Chondrocyte (in vitro differentiated cells): ENCODE measurements at places on chromosomes 3 and 15.

- DNase-seq, result no peak
Measured at GRCh38 chr3:108221393-108221792, 831 bp downstream of the IFT57 start.

DNA sequence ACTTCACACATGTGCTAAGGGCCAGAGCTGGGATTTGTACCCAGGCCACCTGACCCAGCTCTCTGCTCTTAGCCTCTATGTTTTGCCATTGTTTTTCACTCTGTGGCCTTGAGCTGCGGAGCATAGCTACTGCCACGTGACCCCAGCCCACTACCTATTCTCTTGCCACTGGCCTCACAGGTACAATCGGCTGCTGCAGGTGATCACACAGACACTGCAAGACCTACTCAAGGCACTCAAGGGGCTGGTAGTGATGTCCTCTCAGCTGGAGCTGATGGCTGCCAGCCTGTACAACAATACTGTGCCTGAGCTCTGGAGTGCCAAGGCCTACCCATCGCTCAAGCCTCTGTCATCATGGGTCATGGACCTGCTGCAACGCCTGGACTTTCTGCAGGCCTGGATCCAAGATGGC, 46.2 kb downstream of the SEMA3G start:
- peak; percentile 56 for DNase-seq

- no peak for DNase-seq
Measured at GRCh38 chr15:53034767-53035245, 244.7 kb upstream of the ONECUT1 start.

DNA sequence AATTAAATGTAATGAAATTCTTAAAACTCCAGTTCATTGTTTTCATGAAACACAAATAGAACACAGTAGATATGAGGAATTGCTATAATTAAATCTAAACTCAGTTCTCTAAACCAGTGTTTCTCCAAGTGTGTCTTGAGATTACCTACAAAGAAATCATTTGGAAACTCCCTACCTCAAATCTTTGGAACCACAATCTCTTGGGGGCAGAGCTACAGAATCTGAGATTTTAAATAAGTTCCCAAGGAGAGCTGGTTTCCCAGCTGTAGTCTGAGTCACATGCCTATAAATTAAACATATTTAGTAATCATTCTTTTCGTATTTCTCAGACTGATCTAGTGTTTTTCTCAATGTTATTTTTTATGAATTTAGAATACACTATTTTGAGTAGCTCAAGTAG, 17.0 kb upstream of the ACTC1 start:
- DNase-seq, result no peak

DNA sequence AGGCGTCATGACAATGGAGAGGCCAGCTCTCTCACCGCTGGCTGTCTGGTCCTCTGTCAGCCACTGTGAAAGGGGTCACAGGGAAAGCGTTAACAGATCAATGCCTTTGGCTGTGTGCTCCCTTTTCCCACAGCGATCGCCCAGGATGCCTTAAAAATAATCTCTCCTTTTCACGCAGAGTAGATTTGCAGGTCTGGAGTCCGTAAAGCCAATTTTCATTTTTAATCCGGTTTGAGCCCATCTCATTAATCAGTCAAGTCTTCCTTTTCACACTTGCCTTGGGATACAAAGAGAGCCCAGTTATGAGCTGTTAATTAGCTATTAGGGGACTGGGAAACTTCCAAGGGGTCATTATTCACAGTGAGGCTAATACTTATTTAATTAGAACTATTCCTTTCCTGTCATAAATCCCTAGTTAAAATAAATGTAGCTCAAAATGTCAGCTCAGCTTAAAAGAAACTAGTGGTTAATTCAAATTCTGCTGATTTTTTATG, 104.3 kb upstream of the RASGRP1 start:
- DNase-seq, result no peak

- DNase-seq, result no peak
Measured at GRCh38 chr15:92831336-92831654, 68.8 kb upstream of the CHD2 start.

DNA sequence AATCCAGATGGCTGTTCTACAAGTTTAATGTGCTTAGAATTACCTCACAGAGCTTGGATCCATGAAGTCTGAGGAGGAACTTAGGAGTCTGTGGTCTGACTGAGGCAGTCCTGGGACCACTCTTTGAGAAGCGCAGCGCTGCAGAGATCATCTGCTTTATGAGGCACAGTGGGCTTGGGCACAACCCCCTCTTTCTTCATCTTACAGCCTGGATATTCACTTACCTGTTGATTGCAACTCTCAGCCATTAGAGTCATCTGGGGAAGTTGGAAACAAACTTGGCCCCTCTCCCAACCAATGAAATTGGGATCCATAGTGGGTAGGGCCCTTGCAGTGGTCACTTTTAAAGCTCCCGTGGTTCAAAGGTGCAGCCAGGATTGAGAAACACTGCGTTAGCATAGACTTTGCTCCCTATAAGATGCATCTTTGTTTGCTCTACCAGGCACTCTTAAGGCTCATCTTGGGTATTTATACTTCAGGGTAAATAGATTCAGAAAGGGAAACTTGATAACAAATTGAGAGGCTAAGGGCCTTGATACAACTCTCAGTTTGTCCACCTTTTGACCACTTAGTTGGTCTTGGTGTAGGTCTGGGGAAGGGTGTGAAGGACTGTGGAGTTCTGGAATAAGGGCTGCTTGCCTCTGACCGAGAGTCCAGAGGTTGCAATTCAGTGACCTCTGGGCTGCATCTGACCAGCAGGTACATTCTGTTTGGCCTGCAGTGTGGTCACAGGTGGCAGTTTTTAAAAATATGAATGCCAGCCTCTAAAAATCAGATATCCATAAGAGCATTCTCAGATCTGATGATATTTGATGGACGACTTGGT, 22.8 kb downstream of the FEM1B start:
- DNase-seq, result no peak

GRCh38 chr3:54859184-54859583, 68.7 kb downstream of the LRTM1 start:
- DNase-seq, result no peak

DNA sequence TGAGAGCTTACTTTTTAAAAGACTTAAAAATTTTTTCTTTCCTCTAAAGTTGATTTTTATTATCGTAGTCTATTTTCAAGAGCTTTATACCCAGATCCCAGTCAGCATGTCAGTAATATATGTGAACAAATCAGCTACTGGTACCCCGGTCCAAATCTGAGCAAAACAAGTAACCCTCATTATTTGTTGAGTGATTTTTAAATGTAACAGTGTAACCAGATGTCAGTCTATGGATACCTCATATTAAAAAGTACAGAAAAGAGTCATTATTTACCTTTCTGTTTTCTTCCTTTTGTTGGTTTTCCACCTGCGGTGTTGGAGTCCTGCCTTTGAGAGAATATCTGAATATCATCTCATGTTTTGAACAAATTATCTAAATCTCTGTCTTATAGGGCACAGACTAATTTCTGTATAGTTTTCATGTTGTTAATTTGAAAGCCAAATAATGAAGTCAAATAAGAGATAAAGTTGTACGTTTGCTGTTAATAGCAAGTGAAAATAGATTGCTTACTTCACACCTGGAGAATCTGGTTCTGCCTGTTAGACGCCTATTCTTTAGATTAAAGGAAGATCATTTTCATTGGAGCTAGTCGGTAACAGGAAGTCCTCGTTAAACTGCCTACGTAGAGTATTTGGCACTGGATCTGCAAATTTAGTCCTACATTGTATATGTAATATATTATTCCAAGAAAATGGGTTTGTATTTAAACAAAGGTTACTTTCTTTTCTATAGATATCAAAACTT, at the start of gene STX19:
TSS of gene STX19 (minus strand) at position 505 of the 745 bp plus-strand sequence. CDS start 13,328 bp downstream, outside the sequence.
- DNase-seq, result no peak

- DNase-seq, result no peak
Measured at GRCh38 chr3:84806958-84807357, 151.8 kb upstream of the CADM2 start.

DNA sequence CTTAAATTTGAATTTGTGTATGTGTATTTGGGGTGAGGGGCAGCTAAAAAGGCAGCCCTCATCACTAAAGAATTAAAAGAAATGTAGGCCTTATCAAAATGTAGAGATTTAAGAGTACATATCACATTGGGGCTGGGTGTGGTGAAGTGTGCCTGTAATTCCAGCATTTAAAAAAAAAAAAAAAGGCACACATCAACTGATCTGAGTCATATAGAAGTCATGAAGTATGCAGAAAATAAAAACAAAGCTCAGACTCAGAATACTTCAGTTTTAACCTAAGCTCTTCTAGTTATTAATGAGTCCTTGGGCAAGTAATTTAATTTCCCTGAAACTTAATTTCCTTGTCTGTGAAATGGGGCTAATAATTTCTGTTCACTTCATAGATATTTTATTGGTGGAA, 31.6 kb downstream of the SLC24A1 start:
- DNase-seq, result no peak
